ENCODE measurements at places on chromosomes 4 and X.

- no peak for DNase-seq
Observed at GRCh38 chrX:67288156-67288555, 255.7 kb upstream of the AR start.

DNA sequence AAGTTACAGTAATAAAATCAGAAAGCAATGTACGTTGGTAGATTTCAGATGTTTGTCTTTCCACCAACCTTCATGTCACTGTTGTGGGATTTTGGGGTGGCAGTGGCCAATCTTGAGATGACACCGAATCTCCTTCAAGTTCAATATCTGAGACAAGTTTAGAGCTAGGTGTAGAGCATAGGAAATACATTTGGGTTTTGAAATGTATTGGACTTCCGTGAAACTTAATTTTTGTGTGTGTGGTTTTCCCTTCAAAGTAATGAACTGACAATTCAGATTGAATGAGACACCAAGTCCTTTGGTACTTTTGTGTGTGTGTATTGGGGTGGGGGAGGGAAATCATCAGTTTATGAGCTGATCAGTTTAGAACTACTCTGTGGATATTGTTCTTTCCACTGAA is 1.8 kb downstream of the WDR44 start:
- no peak for DNase-seq

DNA sequence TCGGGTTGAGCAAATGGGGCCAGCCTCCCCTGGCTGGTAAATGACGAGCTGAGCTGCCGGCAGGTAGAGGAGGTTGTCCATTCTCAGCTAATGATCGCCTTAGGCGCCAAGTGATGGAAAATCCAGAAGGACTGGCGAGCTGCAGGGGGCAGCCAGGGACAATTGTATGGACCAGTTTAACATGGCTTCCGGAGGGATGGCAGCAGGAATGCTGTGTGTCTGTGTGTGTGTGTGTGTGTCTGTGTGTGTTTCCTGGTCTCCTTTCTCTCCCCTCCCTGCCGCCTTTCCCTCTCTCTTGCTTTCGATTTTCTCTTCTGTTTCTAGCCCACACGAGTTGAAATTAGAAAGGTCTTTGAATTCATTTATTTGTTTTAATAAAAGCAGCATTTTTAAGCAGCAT is 45.2 kb upstream of the BCOR start:
- DNase-seq = no peak

DNA sequence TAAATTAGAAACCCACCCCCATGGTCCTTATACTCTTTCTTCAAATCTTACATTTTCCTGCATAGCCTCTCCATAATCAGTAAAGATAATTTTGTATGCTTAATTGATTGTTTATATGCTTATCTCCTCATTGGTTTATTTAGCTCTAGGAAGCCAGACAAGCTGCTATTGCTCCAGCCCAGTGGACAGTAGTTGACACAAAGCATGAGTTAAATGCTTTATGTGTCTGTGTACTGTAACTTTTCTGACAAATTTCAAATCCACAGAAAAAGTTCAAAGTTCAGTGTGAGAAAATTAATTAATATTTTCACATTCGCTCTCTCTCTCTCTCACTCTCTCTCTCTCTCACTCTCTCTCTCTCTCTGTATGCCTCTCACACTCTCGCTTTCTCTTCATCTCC is 181.7 kb downstream of the GABRB1 start:
- no peak for DNase-seq

DNA sequence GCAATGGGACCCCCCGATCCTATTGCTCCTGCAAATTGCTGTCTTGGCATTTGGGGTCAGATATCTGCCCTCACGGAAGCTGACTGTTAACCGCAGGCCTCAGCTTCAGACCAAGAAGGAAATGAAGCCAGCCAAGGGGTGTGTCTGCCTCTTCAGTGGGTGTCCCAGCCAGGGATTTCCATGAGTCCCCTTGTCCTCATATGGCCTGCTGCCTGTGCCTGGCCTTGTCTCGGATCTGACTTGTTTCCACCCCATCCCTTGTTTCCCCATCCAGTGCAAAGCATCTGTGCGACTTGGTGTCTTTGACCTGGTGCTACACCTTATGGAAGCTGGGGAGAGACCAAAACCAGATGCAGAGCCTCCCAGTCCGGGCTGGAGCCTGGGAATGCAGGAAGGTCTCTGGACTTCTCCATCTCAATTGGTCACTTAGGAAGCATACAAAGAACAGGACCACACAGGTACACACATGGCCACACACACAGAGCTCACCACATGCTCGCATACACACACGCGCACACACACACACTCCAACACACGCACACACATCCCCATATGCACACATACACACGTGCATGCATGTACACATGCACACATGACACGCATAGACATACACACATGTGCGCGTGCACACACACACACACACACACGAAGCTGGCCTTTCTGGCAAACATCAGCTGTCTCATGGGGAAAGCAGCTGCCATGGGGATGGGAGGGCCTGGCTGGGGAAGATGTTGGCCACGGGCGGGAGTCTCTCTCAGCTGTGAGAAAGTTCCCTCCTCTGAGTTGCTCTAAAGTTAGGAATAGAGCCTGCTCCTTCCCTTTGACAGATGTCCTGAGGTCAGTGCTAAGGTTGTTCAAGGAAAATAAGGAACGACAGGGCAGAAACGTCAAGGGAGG is 65.5 kb downstream of the CRMP1 start:
- DNase-seq = no peak

Measured in activated T-helper 1 cell treated with anti-CD3 and anti-CD28 coated beads, Interleukin-2, amount 50 U/mL, for 16 hours (primary cell).